ENCODE measurements at places on chromosomes 1 and 21.

GRCh38 chr1:7292036-7292681 is 478.9 kb upstream of the VAMP3 start:
- DNase-seq = no peak

GRCh38 chr1:235864931-235865525 is 1.7 kb downstream of the LYST start:
- DNase-seq = no peak

GRCh38 chr1:84350550-84350949 is 47.7 kb upstream of the DNASE2B start:
- DNase-seq = no peak

- no peak for DNase-seq
These were observed 15.9 kb downstream of the RIMS3 start for GRCh38 chr1:40649592-40649930.

- DNase-seq = no peak
These were observed 22.0 kb downstream of the SERINC2 start for GRCh38 chr1:31434979-31435378.

DNA sequence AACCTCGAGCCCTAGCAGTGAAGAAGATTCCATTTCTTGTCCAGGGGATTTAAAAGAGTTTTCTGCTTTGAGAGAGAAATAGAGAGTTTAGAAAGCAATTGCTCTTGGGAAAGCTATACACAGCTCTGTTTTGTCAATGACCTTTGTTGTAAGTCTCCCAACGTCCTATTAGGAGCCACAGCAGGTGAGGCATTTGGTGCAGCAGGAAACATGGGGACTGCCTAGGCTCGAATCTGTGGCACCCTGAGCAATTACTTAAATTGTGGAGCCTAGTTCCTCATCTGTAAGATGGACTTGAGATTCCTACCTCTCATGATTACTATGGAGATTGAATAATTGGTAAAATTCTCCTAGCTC is 8.2 kb downstream of the DCLRE1B start:
- no peak for DNase-seq

GRCh38 chr1:6852136-6852890 is 67.1 kb downstream of the CAMTA1 start:
- DNase-seq = no peak

GRCh38 chr1:220999872-221000863 is 120.9 kb downstream of the HLX start:
- DNase-seq = no peak

DNA sequence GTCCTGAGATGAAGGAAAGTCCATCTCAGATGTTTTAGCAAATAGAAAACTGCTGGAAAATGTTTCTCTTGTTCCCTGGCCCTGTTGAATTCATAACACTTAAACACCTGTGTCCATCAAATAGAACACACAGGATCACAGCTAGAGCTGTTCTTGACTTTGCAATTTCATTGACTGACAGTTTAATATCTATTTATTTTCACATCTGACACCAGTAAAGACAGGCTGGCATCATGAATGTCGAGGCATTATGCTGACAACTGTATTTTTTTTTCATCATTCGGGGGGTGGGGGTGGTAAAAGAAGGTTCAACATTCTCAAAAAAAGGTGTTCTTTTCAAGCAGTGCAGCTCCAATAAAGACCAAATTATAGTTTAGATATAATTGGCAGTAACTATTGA is 591.2 kb upstream of the PTBP2 start:
- no peak for DNase-seq

DNA sequence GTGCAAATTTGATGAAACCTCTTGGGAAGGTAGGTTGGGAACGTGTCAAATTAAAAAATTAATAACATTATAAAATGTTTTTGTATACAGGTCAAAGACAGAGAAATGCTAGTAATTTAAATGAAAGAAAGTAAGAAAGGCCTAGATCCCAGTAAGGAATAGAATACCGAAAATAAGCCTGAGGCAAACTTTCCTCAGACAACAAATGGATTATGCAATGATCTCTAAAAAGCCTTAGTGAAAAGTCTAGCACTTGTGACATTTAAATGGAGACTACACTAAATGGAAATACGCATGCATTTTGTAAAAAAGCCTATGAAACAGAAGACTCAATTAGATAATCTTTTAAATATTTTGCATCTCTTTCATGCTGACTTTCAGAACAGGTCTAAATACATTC is 138.5 kb upstream of the ZNHIT6 start:
- no peak for DNase-seq

- DNase-seq = no peak
These were observed 16.7 kb downstream of the TIPRL start for GRCh38 chr1:168195199-168196135.

DNA sequence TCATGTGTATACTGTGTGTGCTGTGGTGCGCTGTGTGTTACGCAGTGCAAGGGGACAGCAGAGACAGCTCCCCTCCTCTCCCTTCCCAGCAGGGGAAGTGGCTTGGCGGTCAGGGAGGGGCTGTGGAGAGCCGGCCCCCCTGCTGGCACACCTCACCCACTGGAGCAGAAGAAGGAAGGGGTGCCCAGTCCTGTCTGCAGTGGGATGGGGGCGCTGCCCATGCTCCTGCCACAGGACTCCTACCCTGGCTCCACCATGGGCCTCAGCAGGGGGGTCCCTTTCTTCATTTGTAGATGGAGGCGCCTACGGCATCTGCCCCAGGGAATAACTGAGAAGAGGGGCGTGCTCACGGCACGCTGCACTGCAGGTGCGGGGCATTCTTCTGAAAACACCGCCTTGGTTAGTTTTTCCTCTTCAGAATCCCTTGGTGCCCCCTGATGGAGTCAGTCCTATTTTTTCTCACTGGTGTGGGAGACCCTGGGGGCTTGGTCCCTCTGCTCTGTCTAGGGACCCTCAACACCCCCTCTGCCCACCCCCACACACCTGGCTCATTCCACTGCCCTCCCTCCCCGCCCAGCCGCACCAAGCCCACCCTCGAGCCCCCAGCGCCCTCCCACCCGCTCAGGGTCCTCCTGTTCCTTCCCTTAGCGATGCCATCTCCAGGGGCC is 13.8 kb upstream of the LDLRAP1 start:
- no peak for DNase-seq

DNA sequence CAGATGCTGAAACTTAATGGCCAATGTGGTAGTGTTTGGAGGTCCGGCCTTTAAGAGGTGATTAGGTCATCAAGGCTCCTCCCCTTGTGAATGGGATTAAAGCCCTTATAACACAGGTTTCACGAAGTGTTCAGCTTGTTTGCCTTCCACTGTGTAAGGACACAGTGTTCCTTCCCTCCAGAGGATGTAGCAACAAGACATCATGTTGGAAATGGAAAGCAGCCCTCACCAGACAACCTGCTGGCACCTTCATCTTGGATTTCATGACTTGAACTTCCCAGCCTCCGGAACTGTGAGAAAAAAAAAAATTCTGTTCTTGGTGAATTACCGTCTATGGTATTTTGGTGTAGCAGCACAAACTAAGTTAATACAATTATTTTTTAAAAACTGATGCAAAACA is 613.8 kb downstream of the KIF26B start:
- no peak for DNase-seq

DNA sequence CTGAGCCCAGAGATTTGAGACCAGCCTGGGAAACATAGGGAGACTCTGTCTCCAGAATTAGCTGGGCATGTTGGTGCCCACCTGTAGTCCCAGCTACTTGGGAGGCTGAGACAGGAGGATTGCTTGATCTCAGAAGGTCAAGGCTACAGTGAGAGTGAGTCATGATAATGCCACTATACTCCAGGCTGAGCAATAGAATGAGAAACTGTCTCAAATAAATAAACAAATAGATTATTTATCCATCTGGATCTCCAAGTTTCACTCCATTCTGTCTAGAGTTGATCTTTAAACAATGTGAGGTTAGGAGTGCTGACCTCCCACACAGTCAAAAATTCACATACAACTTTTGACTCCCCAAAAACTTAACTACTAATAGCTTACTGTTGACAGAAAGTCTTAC is 106.8 kb upstream of the PALMD start:
- no peak for DNase-seq

- DNase-seq = no peak
These were observed 87.1 kb downstream of the VCAM1 start for GRCh38 chr1:100806601-100807000.

DNA sequence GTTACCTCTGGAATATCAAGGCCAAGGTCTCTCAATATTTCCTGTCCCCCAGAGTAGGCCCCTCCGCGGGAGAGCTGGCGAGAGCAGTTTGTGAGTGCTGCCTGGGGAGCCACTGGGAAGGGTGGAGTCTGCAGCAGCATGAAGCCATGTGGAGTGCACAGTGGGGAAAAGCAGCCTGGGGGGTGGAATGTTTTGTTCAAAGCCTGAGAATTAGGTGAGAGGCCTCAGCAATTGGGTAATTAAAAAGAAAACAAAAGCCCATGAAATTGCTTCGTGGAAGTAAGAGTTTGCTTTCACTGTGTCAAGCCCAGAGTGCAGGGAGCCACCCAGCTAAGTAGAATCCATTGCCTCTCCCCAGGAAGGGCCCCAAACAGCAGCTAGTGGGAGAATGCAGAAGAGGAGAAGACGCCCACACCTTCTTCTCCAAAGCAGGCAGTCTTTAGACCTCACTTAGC is 30.2 kb upstream of the DISC1 start:
- DNase-seq = no peak
